Immature natural killer cell (primary cell): ENCODE measurements at places on chromosomes 6 and 20. TPM values are rescaled to one million over a fixed set of nuclear protein-coding genes. Genes with fewer than 3 reads are reported as not detected.

- no peak for DNase-seq
- H3K27ac ChIP-seq, result no peak overlapping the region
- peaks cover 3% of the 10 kb centered on the region for H3K27me3 ChIP-seq
- H3K4me1 ChIP-seq, result peaks cover 8% of the 10 kb centered on the region
These were observed 5.2 kb downstream of the SDC4 start for GRCh38 chr20:45342855-45343531.

DNA sequence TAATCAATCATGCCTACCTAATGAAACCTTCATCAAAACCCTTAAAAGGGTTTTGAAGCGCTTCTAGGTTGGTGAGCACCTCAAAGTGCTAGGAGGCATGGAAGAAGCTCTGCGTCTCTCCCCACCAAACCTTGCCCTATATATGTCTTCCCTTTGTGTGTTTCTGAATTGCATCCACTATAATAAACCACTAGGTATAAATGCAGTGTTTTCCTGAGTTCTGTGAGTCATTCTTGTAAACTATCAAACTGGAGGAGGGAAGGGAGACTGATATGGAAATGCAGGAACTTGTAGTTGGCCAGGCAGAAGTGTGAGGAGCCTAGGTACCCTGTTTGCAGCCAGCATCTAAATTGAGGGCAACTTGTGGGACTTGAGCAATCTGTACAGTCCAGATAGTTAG lies 698.8 kb downstream of the DOK5 start:
- no peaks in the 10 kb centered on the region for H3K36me3 ChIP-seq
- no peaks in the 10 kb centered on the region for H3K4me1 ChIP-seq

- peak overlapping the region; percentile 74 for H3K27ac ChIP-seq
- H3K36me3 ChIP-seq, result peaks cover 24% of the 10 kb centered on the region
- H3K27me3 ChIP-seq, result peaks cover 7% of the 10 kb centered on the region
- no peak overlapping the region for H3K4me3 ChIP-seq
- no peak for DNase-seq
These were observed 4.5 kb downstream of the DEK start for GRCh38 chr6:18259675-18260447.

- H3K27me3 ChIP-seq, result no peaks in the 10 kb centered on the region
- no peak for DNase-seq
- no peaks in the 10 kb centered on the region for H3K4me1 ChIP-seq
- no peak overlapping the region for H3K4me3 ChIP-seq
These were observed 35.8 kb downstream of the CDC5L start for GRCh38 chr6:44423306-44423705.

- no peak for DNase-seq
- H3K4me1 ChIP-seq, result no peaks in the 10 kb centered on the region
- H3K27ac ChIP-seq, result no peak overlapping the region
- no peak overlapping the region for H3K4me3 ChIP-seq
- H3K27me3 ChIP-seq, result peaks cover 8% of the 10 kb centered on the region
These were observed 54.9 kb upstream of the FYN start for GRCh38 chr6:111928139-111928538.

DNA sequence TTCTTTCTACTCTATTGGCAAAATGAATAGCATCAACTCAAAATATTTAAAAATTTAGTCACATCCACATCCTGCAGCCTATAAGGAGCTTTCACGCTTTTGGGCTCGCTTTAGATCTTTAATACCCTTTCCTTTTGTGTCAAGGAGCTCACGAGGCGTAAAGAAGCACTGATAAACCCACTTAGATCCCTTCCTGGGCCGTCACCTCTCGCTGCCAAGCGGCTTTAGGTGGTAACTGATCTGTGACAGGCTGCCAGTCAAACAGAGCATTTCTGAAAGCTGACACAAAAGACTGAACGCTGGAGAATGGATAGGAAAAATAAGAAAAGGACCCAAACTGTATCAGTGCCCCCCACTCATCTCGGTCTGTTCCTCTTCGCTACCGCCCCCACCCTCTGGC lies 385.7 kb upstream of the MMS22L start:
- no peak for DNase-seq
- H3K4me3 ChIP-seq, result no peak overlapping the region
- H3K27me3 ChIP-seq, result peaks cover 2% of the 10 kb centered on the region
- no peak overlapping the region for H3K27ac ChIP-seq

EDEM2 gene
- polyA plus RNA-seq, result 48.8 TPM

C6orf52 gene
- polyA plus RNA-seq, result not detected

TMEM217 gene
- not detected for polyA plus RNA-seq

DNA sequence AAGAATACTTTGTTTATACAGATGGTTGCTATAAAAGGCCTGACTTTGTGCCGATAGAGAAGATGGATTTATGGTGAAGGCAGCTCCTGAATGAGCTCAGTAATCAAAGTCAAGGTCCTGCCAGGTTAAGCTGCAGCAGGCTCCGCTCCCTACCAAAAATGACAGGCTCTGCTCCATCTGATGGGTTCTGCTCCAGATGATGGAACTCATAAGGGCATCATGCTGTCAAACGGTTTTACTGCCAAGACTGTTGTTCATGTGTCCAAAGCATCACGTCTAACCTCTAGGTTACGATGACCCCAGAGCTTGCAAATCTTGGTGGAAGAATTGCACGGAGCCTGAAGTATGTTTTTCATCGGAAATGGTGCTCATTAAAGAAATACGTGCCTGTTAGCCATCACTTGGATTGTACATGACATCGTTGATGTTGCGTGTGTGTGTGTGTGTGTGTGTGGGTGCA lies 19.2 kb upstream of the PTGIS start:
- no peak overlapping the region for H3K4me3 ChIP-seq
- DNase-seq, result no peak
- peaks cover 14% of the 10 kb centered on the region for H3K27me3 ChIP-seq
- peaks cover 39% of the 10 kb centered on the region for H3K4me1 ChIP-seq

DNA sequence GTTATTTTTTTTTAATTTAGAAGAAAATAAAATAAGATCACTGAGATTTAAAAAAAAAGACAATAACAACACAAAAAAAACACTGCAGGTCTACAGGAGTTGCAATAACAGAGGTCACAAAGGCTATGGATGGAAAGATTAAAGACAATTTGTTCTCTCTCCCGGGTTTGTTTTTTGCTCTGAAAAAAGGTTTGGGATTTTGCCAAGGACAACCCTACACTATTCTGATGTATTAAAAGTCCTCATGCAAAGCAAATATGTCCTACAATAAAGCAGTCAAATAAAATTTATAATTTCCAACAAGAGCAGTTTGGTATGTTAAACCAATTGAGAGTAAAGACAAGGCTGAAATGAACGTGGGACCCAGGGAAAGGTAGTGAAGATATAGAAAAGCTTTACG lies 55.6 kb downstream of the PTPRK start:
- peaks cover 5% of the 10 kb centered on the region for H3K27me3 ChIP-seq
- no peaks in the 10 kb centered on the region for H3K36me3 ChIP-seq
- no peaks in the 10 kb centered on the region for H3K4me1 ChIP-seq
- no peak for DNase-seq
- H3K4me3 ChIP-seq, result no peak overlapping the region

- no peaks in the 10 kb centered on the region for H3K36me3 ChIP-seq
- DNase-seq, result no peak
- H3K4me1 ChIP-seq, result peaks cover 2% of the 10 kb centered on the region
- H3K27ac ChIP-seq, result no peak overlapping the region
- peaks cover 16% of the 10 kb centered on the region for H3K27me3 ChIP-seq
- H3K4me3 ChIP-seq, result no peak overlapping the region
These were observed 30.3 kb upstream of the AFDN start for GRCh38 chr6:167796192-167796981.

- no peak for DNase-seq
- H3K27ac ChIP-seq, result no peak overlapping the region
- H3K27me3 ChIP-seq, result peaks cover 1% of the 10 kb centered on the region
- H3K36me3 ChIP-seq, result no peaks in the 10 kb centered on the region
These were observed 4.6 kb downstream of the SLC44A4 start for GRCh38 chr6:31874084-31874670.

DNA sequence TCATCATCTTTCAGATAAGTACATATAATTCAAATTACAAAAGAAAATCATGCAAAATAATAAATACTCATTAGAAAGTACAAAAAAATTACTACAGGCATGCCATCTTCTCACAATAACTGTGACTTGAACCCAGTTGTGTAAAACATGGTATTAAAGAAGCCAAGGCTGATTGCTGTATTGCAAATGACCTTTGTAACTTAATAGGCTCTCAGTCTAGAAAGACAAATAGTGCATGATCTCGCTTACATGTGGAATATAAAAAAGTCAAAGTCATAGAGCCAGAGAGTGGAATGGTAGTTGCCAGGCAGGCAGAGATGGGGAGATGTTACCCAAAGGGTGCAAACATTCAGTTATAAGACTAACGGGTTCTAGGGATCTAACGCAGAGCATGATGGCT lies 626.1 kb downstream of the COL12A1 start:
- no peaks in the 10 kb centered on the region for H3K27me3 ChIP-seq
- H3K4me1 ChIP-seq, result no peaks in the 10 kb centered on the region
- H3K4me3 ChIP-seq, result no peak overlapping the region
- no peak overlapping the region for H3K27ac ChIP-seq
- DNase-seq, result no peak
- no peaks in the 10 kb centered on the region for H3K36me3 ChIP-seq

GRCh38 chr6:142700032-142700431 lies 244.9 kb downstream of the HIVEP2 start:
- H3K27ac ChIP-seq, result no peak overlapping the region
- H3K4me1 ChIP-seq, result peaks cover 9% of the 10 kb centered on the region
- no peak overlapping the region for H3K4me3 ChIP-seq

DNA sequence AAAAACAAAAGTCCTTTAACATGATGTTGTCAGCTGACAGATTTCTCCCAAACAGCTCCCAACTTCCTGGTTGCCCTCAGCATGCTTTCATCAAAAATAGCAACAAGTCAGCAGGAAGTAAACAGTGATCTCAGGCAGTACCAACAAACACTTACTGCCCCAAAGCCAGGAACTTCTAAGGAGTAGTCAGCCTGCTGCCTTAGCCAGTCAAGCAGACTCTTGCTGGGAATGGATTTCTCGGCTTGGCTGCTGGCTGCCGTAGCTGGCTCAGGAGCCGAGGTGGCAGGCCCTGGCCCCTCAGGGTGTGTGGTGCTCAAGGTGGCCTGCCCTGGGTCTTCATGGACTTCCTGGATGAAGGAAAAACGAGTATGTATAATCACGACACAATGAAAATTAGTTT lies 46.6 kb upstream of the EMILIN3 start:
- peaks cover 8% of the 10 kb centered on the region for H3K27me3 ChIP-seq
- no peak overlapping the region for H3K27ac ChIP-seq
- no peak for DNase-seq
- H3K4me1 ChIP-seq, result peaks cover 15% of the 10 kb centered on the region
- H3K36me3 ChIP-seq, result peaks cover 42% of the 10 kb centered on the region
- no peak overlapping the region for H3K4me3 ChIP-seq

DNA sequence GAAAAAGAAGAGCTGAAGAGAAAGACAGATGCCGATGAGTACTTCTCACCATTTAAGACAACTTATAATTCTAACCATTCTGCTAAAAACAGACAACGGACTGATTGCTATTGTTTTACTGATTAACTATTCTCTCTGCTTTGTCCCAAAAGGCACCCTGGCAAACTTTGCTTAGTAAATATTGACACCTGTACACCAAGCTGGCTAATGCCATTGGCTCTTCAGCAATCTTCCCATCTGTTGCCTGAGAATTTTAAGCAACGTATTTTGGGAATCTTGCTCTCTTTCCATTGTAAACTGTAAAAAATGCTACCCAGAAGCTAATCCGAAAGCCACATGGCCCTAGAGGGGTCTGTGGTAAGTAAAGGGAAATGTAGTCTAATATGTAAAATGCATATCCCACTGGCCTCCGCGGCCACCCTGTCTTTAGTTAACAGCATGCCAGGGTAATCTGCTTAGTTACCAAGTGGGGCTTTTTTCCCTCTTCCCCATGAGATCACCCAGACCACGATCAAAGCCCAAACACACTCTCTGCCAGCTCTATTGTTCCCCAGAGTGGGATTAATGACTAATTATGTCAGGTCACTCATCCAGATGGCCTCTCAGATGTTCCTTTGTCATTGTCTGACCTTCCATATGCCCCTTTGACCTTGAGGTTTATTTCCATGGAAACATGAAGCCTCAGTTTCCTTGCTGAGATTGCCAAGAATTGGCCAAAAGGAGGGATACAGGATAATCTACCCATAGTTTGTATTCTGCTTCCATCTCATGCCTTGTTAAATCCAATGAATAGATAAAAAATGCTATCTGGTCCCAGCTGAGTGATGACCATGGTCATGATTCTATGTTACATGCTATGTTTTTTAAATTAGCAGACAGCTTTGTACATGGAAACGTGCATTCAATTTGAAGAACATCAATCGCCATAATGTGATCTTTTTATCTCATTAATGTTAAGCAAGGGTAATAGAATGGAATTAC lies 216.4 kb upstream of the MCHR2 start:
- no peak overlapping the region for H3K4me3 ChIP-seq
- no peak overlapping the region for H3K27ac ChIP-seq
- H3K4me1 ChIP-seq, result no peaks in the 10 kb centered on the region
- peaks cover 8% of the 10 kb centered on the region for H3K27me3 ChIP-seq
- no peak for DNase-seq

DNA sequence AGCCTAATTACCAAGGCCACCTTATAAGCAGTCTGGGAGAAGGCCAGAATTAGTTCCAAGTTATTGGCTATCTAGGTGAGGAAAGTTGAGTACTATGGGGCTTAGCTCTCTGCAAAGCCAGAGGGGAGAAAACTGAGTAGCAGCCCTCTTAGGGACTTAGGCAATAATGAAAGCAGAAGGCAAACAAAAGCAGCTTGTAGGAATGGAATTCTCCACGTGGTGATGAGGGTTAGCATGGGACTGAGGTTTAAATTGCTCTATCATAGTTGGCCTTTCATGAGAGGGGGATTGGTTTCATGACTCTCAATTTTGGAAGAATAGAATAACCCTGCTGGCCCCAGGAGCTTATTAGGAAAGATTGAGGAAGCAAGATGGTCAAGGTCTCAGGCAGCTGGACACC lies 7.0 kb upstream of the UBE2J1 start:
- no peak for DNase-seq
- H3K4me3 ChIP-seq, result no peak overlapping the region
- H3K36me3 ChIP-seq, result no peaks in the 10 kb centered on the region
- peaks cover 14% of the 10 kb centered on the region for H3K4me1 ChIP-seq
- H3K27ac ChIP-seq, result no peak overlapping the region

DNA sequence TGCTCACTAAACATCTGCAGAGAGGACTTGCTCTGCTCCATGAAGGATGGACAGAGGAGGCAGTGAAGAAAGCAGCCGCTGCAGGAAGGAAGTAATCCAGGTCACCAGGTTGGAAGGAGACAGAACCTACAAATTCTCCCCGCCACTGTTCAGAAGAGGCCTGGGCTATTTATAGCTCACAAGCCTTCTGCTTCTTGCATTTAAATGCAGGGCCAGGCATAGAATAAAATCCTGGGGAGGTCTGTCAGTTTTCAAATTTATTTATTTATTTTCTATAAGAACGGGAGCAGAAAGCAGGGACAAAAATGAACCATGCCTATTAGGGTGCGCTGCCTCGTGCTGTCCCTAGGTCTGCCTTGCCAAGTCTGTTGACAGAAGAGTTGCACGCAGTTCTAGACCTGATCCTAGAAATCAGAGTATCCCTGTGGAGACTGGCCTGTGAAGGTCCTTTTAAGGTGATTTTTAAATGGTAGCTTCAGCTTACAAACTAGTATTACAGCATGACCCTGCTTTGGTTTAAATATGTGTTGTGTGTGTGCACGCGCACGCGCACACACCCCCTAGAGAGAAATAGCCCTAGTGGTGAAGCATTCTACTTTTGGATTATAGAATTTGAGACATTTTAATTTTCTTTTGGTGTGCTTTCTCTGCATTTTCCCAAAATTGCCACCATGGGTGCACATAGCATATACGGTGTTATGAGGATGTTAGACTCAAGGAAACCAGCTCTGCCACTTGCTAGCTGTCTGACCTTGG lies 19.5 kb downstream of the RIMS4 start:
- H3K27ac ChIP-seq, result no peak overlapping the region
- no peaks in the 10 kb centered on the region for H3K4me1 ChIP-seq
- no peak for DNase-seq
- no peak overlapping the region for H3K4me3 ChIP-seq
